ENCODE measurements at places on chromosomes 2 and 18.

DNA sequence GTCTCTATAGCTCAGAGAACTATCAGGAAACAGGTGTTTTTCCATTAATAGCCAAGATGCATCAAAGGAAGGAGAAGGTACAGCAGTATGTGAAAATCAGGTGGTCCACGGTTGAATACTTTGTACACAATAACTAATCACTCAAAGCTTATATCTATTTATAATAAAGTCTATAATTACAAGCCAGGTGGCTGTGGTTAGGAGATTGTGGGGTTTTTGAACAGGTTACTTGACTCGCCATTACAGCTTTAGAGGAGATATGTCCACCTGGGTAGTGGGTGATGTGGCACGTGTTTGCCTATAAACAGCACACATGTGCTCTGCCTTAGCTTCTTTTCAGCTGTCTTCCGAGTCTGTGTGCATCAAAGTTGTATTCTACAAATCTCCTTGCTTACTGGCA, 892.2 kb upstream of the ZEB2 start:
- DNase-seq: no peak

DNA sequence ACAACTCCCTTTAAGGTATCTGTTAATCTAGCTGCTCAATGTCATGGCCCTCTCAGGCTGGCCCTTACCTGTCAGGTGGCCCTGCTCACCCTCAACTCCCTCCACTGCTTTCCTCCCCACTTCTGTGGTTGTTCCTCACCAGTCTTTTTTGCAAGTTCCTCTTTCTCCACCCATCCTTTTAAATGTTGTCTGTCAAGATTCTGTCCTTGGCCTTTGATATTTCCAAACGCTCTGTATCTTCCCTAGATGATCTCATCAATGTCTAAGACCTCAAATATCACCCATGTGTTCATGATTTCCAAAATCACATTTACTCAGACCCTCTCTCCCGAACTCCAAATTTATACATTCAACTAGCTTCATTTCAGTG, 3.5 kb downstream of the PTPN2 start:
- no peak for DNase-seq

DNA sequence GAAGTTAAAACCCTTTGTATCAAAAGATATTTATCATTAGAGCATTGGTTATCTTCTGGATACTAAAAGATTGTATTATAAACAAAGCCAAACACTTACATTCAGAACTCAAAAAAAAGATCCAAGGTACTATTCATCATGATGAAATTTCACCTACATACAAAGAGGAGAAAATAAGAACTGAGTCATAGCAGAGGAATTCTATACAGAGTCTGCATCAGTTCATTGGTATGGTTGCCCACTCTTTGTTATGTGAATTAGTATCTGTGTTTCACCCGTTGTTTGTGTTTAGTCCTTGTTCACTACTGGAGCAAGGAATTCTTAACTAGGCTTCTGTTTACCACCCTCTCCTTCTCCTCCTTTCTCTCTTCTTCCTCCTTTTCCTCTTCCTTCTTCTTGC, 157.9 kb downstream of the LNPK start:
- no peak for DNase-seq

DNA sequence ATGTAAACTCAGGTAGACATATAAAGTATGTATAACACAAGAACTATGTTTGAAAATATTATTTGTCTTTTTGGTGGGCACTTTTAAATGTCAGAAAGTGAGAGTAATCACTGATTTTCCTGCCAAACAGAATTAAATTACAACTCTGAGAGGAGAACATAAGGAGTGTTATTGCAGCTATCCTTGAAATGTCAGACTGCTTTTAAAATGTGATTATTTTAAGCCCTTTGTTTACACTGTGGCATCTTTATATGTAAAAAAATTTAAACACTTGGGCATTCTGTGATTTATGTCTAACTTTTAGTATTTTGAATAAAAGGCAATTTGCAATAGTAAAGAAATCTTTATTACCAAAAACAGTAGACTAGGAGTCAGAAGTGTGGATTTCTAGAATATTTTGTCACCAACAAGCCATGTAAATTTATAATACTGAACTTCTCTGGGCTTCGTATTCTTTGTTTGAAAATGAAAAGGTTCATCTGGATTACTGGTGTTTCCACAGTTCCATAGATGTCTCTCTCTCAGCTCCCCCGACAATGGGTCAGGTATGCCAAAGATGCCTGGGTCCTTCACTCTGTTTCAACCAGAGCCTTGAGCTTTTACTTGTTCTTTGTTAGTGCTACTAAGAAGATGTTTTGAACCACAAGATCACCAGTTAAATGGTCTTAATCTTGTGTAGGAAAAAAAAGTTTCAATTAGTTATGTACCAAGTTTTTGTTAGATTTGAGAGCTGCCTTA, 38.8 kb downstream of the GULP1 start:
- DNase-seq: no peak

- DNase-seq: no peak
Measured at GRCh38 chr18:48962252-48962993, 11.7 kb upstream of the SMAD7 start.

DNA sequence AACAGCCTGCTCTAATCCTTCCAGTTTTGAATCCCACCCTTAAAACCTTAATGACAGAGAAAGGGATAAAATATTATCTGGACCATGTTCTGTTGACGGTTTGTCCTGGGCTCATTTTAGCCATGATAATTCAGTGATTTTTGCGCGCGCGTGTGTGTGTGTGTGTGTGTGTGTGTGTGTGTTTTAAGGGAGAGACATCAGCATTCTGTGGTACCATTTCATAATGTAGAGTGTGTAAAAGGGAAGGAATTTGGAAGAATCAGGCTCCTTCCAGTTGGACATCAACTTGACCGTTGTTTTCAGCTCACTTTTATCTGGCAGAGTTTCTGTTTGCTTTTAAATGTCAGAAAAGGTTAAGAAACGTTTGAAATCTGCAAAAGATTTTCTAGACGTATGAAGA, 535.5 kb downstream of the TNS1 start:
- no peak for DNase-seq

DNA sequence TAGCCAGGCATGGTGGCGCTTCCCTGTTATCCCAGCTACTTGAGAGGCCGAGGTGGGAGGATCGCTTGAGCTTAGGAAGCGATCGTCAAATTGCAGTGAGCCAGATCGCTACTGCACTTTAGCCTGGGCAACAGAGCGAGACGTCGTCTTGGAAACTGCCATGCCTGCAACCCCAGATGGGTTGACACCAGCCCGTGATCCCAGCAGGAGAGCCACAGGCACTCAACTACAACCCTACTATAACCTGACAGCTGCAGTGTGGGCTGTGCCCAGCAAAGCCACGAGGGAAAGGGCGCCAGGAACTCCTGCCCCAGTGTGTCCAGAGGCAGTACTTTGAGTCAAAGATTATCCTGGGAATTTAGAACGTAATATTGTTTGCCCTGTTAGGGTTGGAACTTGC, 85.6 kb downstream of the SS18 start:
- no peak for DNase-seq

GRCh38 chr18:53219853-53220252, 879.9 kb downstream of the DCC start:
- DNase-seq: no peak

DNA sequence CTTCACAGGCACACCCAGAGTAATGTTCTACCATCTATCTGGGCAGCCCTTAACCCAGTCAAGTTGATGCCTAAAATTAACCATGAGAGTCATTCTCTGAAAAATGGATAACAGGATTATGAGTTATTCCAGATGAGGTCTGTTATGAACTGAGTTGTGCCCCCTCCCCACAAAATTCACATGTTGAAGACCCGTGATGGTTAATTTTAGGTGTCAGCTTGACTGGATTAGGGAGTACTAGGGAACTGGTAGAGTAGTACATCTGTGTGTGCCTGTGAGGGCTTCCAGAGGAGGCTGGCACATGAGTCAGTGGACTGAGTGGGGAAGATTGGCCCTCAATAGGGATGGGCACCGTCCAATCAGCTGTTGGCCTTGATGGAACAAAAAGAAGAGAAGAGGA, 110.4 kb upstream of the MYCN start:
- DNase-seq: no peak

GRCh38 chr2:61283443-61284160, 121.6 kb downstream of the C2orf74 start:
- no peak for DNase-seq

GRCh38 chr18:6374935-6375529, 39.7 kb downstream of the L3MBTL4 start:
- DNase-seq: no peak

- no peak for DNase-seq
Measured at GRCh38 chr2:217362710-217363109, 502.8 kb upstream of the TNP1 start.

GRCh38 chr18:14768241-14768640, 20.3 kb downstream of the ANKRD30B start:
- no peak for DNase-seq

DNA sequence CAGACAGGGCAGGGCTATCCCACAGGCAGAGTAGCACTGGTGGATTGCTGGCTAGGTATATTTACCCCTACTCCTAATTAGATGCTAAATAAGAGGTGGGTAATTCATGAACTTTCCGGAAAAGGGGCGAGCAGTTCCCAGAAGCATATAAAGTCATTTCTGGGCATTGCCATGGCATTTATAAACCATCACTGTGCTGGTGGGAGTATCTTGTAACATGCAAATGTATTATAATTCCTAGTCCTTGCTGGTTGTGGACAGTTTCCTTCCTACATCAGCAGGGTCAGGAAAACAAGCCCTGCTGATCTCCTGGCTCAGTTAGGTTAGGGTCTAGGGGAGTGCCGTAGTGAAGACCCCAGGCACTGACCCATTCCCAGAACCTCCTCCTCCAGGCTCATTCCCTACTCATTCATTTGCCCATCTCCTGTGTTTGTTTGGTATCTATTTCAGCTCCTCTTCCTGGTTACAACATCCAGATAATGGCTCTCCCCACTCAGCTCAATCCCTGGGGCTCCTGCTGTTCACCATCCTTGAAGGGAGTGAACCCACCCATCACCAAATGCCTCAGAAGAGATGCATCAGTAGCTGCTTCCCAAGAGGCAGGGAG, 282.7 kb downstream of the SRBD1 start:
- DNase-seq: no peak

DNA sequence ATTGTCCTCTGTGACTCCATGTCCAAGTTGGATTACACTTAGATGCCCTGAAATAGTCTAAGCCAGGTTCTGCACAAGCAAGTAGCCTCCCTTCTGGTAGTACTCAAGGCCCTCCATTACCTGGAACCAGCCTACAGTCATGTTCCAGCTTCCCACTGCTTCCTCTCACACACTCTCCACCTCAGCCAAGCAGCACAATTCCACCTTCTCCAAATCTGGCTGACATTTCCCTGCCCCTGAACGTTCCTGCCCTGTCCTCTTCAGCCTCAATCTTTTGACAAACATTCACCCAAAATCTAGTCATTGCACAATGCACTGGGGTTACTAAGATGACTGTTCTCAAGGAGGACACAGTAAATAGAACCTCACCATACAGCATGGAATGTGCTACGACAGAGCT, 95.3 kb upstream of the KLHL29 start:
- no peak for DNase-seq

DNA sequence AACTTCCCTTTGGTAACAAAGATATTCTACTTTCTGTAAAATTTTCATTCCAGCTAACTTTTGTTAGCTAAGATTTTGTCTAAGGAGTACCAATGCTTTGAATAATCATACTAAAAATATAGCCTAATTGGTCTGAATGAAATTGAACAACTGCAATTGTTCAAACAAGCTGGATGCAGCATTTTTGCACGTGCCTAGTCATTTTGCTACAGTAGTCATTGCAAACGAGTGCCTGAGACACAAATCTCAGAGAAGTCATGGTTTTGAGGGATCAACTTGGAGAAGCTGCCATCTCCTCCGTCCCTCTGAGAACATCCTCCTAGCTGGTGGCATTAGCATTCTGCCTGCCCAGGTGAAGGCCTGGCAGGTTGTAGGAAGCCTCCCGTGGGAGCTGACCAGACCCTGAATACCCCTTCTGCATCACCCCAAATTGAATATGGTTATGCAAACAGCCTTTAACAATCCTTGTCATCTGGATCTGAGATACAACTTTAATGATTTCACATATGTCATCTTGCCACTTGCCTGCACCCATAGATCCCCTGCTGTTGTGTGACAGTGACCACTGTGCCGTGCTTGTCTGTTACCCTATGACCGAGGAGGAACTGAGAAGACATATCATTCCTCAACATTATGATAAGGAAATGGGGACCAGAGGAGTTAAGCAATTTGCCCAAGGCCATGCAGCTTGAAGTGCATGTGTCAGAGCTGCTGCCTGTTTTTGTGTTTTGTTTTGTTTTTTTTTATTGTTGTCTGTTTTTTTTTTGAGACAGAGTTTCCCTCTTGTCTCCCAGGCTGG, 29.1 kb upstream of the MGAT4A start:
- no peak for DNase-seq

GRCh38 chr18:9855681-9856080, 30.1 kb upstream of the TXNDC2 start:
- no peak for DNase-seq

DNA sequence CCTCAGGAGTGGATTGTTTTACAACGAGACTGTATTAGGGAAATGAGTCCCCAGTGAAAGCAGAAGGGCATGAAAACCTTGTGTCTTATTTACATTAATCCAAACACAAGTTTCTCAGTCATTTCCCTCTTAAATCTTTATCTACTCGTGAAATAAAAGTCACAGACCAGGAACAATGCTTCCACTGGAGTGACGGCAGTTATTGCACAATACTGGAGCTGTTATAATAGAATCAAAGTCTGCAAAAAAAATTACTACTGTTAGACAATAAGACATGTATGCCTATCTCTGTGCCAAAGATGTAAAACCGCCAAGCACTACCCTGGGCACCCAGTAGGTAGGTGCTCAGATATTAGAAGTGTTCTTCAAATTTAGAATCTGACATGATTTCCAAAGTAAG, 375.5 kb downstream of the ZNF521 start:
- no peak for DNase-seq

GRCh38 chr2:15732341-15733077, 140.8 kb downstream of the DDX1 start:
- DNase-seq: no peak

DNA sequence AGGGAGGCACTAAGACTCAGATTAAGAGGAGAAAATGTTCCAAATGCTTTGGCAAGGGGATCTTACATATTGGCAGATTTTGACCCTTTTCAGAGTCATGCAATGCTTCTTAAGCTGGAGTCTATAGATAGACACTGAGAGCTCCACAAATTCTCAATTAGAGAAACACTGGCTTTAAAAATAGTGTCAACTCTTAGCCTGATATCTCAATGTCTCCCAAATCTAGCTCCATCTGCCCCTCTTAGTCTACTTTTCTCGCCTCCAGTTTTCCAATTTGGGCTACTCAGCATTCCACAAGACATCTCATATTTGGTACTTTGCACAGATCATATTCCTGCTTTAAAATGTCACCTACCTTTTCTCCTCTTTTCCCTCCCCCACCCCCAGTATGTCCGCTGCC, 232.6 kb downstream of the LRRTM1 start:
- no peak for DNase-seq

- no peak for DNase-seq
Measured at GRCh38 chr2:171238946-171239345, 78.3 kb upstream of the TLK1 start.

Measured in stimulated activated CD8-positive, alpha-beta memory T cell treated with anti-CD3 and anti-CD28 coated beads, Interleukin-2, amount 100 ng/mL, for 1 hour (primary cell).